ENCODE measurements at places on chromosomes 11 and 22. TPM values are rescaled to one million over a fixed set of nuclear protein-coding genes. Genes with fewer than 3 reads are reported as not detected.

GRCh38 chr22:42608823-42609361, 5.8 kb downstream of the POLDIP3 start:
- H3K36me3 ChIP-seq = peaks cover 34% of the 10 kb centered on the region
- peak overlapping the region; percentile 62 for H3K27ac ChIP-seq
- DNase-seq = no peak
- H3K4me3 ChIP-seq = no peak overlapping the region

DNA sequence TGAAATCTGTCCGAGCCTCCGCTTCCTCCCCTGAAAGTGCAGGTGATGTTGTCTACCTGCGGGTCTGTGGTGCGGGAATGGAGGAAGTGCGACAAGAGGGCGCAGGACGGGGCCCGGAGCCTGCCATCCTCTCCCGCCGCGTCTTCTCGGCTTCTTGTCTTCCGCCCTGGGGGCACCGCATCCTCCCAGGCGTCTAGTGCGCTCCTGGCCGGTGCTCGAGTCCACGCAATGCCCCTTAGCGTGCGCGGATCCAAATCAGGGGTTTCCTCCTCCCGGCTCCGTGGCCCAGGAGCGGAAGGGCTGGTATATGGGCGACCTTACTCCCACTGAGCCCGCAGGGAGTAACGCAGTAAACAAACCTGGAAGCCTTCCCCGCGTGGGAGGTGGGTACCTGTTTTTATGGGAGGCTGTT, 405 bp downstream of the SFI1 start:
- DNase-seq = peak; percentile 46
- peak overlapping the region; percentile 90 for H3K4me3 ChIP-seq
- peaks cover 29% of the 10 kb centered on the region for H3K36me3 ChIP-seq
- H3K27me3 ChIP-seq = no peaks in the 10 kb centered on the region
- H3K27ac ChIP-seq = peak overlapping the region; percentile 88
- peaks cover 39% of the 10 kb centered on the region for H3K4me1 ChIP-seq

DNA sequence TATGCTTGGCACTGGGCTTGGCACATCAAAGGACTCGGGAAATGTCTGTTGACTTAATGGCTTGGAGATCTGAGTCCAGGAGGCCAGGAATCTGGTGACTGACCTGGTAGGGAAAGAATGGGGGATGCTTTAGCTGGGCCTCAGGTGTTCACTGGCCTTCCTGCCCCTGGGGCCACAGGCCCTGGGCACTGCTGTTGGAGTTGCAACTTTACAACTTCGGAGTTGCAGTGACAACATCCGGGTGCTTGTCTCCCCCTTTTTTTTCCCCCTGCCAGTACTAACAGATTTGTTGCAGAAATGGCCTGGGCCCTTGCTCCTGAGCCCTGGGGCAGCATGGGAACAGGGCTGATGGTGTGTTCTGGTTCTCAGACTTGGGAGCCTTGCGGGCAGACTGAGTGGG, 23.8 kb downstream of the OSBP2 start:
- H3K36me3 ChIP-seq = no peaks in the 10 kb centered on the region
- DNase-seq = no peak
- H3K4me1 ChIP-seq = peaks cover 5% of the 10 kb centered on the region
- H3K27me3 ChIP-seq = no peaks in the 10 kb centered on the region
- no peak overlapping the region for H3K4me3 ChIP-seq

GRCh38 chr22:31917227-31917921, 27.0 kb upstream of the YWHAH start:
- H3K27ac ChIP-seq = no peak overlapping the region
- DNase-seq = no peak
- peaks cover 5% of the 10 kb centered on the region for H3K4me1 ChIP-seq
- H3K4me3 ChIP-seq = no peak overlapping the region

- no peaks in the 10 kb centered on the region for H3K4me1 ChIP-seq
- peaks cover 10% of the 10 kb centered on the region for H3K27me3 ChIP-seq
- no peak overlapping the region for H3K27ac ChIP-seq
- no peak for DNase-seq
Observed at GRCh38 chr11:34516247-34517040, 2.9 kb upstream of the ELF5 start.

DNA sequence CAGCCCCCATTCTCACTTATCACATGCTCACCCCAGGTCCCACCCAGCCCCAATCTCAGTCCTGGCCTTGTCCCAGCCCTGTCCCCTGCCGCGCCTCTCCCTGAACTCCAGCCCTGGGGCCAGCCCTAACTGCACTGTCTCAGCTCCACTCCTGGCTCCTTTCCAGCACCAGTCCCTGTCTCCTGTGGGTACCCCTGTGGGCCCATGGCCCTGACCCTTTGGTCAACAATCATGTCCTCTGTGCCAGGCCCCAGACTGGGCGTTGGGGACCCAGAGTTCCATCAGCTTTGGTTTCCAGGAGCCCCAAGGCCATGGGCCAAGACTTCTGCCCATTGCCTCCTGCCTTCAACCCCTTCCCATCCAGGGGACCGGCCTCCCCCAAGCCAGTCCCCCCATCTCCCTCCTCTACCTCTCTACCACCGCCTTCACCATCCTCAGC, 757 bp downstream of the SPI1 start:
- H3K4me3 ChIP-seq = peak overlapping the region; percentile 15
- H3K4me1 ChIP-seq = peaks cover 8% of the 10 kb centered on the region
- no peak for DNase-seq
- no peaks in the 10 kb centered on the region for H3K27me3 ChIP-seq

DNA sequence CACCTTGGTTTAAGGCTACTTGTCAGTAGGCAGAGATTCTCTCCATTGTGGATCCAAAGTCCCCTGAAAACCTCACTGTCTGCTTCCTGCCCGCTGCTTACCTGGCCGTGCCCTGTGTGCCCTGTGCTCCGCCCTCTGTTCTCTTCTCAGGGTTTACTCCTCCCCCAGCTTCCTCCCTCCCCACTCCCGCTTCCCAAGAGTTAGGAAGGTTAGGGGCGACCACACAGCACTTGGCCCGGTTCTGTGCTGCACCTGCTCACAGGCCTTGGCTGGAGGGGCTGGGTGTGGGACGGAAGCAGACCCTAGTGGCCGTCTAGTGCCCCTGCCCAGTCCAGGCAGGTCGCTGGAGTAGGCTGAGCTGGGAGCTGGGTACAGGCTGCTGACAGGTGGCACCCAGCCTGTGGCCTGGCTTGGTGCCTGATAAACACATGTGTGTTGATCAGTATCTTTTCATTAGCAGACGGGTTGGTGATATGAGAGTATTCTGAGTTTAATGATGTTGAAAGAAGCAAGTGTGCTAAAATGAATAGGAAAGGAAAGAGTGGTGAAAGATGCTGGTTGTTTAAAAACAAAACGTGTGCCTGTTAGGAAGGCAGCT, 40.5 kb downstream of the GRAMD4 start:
- H3K27me3 ChIP-seq = no peaks in the 10 kb centered on the region
- no peak for DNase-seq
- peaks cover 17% of the 10 kb centered on the region for H3K4me1 ChIP-seq
- no peak overlapping the region for H3K4me3 ChIP-seq
- no peaks in the 10 kb centered on the region for H3K36me3 ChIP-seq
- H3K27ac ChIP-seq = peak overlapping the region; percentile 65

GRCh38 chr11:47400768-47401279, 7.6 kb upstream of the SLC39A13 start:
- H3K4me3 ChIP-seq = peak overlapping the region; percentile 74
- H3K27ac ChIP-seq = peak overlapping the region; percentile 83
- H3K27me3 ChIP-seq = no peaks in the 10 kb centered on the region
- DNase-seq = no peak

DNA sequence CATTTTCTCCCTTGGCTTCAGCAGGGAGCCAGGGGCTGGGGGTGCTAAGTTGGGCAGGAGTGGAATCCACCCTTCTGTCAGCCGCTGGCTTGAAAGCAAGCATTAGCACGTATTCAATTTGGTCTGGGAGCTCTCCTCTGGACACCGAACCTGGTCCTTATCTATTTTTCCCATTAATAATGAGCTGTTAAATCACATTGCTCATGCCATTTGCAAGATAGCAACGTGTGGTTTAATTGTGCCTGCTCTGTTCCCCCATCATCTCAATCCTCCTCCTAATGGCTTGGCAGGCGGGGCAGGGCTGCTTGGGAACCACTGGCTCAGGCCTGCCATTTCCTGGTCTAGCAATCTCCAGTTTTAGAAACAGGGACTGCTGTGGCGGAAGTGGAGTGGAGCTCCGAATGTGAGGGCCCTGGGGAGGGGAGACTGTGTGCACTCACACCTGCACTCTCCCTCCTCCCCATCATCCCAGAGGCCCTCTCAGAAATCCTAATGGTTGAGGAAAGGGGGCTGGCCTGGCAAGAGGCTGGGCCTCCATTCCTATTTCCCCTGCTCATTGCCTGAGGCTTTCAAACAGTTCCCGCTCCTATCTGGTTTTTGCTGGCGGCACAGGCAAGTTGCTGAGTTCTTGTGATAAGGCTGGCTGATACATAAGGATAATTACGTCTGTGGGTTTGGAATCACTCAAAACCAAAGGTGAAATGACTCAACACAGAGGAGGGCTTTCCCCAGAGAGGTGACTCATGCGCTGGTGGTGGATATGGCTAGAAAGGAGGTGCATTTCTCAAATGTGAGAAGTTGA, 201.2 kb upstream of the E2F8 start:
- H3K4me3 ChIP-seq = no peak overlapping the region
- H3K4me1 ChIP-seq = peaks cover 8% of the 10 kb centered on the region
- H3K27ac ChIP-seq = no peak overlapping the region

DNA sequence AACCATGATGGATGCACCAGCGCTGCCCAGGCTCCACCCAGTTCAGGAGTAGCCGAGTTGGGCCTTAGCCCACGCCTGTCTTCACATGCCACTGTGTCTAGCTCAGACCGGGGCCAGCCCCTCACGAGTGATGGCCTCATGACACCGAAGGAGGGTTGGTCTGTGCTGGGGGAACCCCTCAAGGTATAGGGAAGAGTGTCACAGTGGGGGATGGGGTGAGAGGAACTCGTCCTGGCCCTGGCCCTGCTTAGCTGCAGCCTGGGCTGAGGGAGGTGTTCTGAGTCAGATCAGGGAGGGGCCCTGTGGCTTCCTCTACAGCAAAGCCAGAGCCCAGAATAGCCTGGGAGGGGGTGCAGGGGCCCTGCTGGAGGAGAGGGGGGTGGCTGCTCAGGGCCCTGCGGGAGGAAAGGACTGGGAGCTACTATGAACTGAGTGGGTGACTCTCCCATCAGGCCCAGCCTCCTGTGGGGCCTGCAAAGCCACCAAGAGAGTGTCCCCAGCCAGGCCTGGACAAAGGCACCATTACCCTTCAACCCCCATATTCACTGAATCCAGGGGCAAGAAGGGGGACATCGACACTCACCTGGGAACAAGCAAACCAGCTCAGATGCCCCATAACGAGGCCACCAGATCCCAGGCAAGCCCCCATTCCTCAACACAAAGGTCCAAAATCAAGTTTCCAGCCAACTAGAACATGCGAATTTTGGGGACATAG, 41.2 kb downstream of the IGLL5 start:
- H3K4me1 ChIP-seq = peaks cover 24% of the 10 kb centered on the region
- peak overlapping the region; percentile 73 for H3K27ac ChIP-seq
- H3K36me3 ChIP-seq = no peaks in the 10 kb centered on the region
- H3K4me3 ChIP-seq = no peak overlapping the region
- peak; percentile 67 for DNase-seq
- no peaks in the 10 kb centered on the region for H3K27me3 ChIP-seq

DNA sequence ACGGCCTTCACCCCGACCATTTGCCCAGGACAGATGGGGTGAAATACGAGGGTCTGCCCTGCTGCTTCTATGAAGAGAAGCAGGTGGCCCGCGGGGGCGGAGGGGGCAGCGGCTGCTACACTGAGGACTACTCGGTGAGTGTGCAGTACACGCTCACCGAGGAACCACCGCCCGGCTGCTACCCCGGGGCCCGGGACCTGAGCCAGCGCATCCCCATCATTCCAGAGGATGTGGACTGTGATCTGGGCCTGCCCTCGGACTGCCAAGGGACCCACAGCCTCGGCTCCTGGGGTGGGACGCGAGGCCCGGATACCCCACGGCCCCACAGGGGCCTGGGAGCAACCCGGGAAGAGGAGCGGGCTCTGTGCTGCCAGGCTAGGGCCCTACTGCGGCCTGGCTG, 11.2 kb downstream of the C22orf31 start:
- H3K4me1 ChIP-seq = no peaks in the 10 kb centered on the region
- H3K4me3 ChIP-seq = no peak overlapping the region
- peaks cover 2% of the 10 kb centered on the region for H3K36me3 ChIP-seq

DNA sequence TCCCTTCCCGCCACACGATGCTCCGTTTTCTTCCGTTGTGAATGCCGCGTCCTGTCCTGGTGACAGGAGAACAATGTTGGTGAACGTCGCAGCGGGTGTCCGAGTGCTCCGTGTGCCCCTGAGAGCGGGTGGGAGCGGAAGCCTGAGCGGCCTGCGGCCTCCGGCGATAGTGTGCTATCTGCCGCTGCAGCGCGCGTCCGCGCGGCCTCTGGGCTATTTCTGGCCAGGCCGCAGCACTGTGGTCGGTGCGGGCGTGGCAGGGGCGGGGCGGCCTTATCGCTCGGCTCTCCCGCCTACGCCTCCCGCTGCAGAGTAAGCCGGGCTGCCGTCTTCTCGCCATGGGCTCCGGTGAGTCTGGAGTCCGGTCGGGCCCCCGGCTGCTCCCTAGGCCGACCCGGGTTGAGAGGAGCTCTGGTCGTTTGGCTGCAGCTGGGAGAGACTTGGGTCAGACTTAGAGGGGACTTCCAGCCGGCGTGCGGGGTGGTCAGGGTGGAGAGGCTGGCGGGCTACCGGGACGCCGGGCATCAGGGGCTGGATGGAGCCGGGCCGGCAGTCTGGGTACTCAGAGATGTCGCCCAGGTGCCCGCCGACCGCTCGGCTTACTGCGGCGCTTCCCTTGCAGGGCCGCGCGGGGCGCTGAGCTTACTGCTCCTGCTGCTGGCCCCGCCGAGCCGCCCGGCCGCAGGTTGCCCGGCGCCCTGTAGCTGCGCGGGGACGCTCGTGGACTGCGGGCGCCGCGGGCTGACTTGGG, at the start of gene GP1BB:
Gene GP1BB, plus strand, starts transcription at position 308 of the 751 bp plus-strand sequence. Its CDS starts 31 bp downstream, at position 339.
- peaks cover 11% of the 10 kb centered on the region for H3K4me1 ChIP-seq
- no peak within 1 kb of the TSS for H3K27ac ChIP-seq
- peak within 1 kb of the TSS; percentile 22 for H3K4me3 ChIP-seq
- peak; percentile 59 for DNase-seq
- H3K27me3 ChIP-seq = peaks cover 58% of the 10 kb centered on the region

- no peaks in the 10 kb centered on the region for H3K27me3 ChIP-seq
- H3K27ac ChIP-seq = no peak overlapping the region
- H3K4me1 ChIP-seq = no peaks in the 10 kb centered on the region
- H3K4me3 ChIP-seq = no peak overlapping the region
- no peak for DNase-seq
Observed at GRCh38 chr22:31932863-31933262, 11.5 kb upstream of the YWHAH start.

MAPK8IP2 gene
- total RNA-seq = 0.21 TPM

WBP2NL gene
- total RNA-seq = 0.37 TPM

SUSD2 gene
- 0.56 TPM for total RNA-seq

MAPK1 gene
- total RNA-seq = 106 TPM

All from activated naive CD8-positive, alpha-beta T cell treated with anti-CD3 and anti-CD28 coated beads for 36 hours (primary cell).